ENCODE measurements at places on chromosomes 1 and 21.

GRCh38 chr1:226671277-226671676, 67.8 kb downstream of the ITPKB start:
- DNase-seq: no peak

- DNase-seq: no peak
Measured at GRCh38 chr1:245327360-245327759, 172.6 kb downstream of the KIF26B start.

- DNase-seq: no peak
Measured at GRCh38 chr1:32733582-32734321, 31.2 kb upstream of the SYNC start.

DNA sequence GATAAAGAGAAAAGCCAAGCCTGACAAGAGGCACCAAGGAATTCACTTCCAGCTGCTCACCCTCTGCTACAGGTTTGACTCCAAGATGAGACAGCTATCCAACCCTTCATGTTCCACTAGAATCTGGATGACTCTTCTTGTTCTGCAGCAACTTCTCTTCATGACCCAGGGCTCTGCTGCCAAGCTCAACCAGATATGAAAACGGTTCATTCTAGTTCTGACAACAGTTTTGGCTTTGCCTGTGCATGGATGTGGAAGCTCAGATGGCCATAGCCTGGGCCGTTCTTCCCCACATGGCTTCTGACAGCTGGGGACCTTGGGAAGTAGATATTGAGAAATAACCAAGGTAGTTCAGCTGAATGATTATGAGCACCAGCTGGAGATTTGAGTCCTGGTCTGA, 13.7 kb downstream of the PI4KB start:
- DNase-seq: no peak

DNA sequence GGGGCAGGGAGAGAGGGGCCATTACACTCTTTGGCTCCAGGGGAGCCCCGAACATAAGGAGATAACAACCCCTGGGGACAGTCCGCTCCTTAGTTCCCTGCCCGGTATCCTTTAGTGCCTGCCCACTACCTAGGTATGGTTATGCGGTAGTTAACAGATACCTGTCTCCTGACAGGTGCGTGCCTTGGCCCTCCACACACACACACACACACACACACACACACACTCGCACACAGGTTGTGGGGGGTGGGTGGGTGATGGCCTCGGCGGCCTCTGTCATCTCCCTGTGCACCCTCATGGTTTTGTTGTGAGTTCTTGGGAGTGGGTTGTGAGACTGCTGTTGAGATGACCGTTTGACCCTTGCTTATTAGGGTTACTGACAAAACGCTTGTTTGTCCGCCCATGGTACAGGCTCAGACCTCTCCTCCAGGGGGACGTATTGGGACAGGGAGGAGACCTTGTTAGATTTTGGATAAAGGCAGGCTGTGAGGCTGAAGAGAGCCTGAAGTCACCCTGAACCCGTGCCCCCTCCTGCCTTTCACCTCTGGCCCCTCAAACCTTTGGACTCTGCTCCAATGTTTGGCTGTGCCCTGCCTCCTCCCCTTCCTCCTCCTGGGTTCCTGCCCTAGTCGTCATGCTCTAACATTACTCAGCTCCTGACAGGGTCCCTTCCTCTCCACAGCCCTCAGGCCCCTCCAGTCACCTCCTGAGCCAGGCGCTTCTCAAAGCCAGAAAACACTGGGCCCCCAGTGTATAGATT, 979 bp downstream of the RASSF5 start:
- peak; percentile 37 for DNase-seq

GRCh38 chr1:12600880-12601633, 17.0 kb downstream of the DHRS3 start:
- peak; percentile 26 for DNase-seq

DNA sequence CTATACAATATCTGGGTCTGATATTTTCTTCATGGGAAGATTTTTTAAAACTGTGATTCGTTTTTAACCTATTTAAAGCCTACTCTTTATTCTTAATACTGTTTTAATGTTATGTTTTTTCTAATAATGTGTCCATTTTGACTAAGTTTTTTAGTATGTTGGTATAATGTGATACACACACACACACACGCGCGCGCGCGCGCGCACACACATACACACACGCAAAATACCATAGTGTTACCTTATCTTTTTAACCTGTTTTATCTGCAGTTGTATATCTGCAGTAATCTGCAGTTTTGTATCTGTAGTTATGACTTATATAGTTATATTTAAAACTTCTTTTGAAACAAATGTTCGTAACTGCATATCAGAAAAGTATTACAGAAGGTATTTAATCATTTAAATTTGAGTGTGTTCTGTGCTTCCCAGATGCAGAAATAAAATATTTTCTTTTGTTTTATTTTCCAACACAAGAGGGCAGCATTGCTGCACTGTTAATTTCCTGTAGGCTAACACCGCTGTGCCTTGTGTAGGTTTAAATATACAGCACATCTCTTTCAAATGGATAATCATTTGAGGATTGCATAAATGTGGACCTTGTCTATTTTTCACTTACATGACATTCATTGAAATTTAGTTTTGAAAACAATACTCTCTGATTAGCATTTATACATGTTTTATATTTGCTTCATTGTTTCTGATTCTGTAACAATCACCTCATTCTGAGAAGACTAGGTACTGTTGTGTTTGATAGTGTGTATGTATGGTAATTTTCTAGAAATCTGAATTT, 166.1 kb downstream of the PDE4B start:
- DNase-seq: peak; percentile 63

- no peak for DNase-seq
Measured at GRCh38 chr1:110216844-110217444, 6.8 kb downstream of the KCNC4 start.

GRCh38 chr21:46442938-46443337, 15.8 kb upstream of the DIP2A start:
- DNase-seq: no peak

- DNase-seq: peak; percentile 5
Measured at GRCh38 chr1:72324451-72324850, 42.1 kb upstream of the NEGR1 start.

GRCh38 chr1:158248771-158249170, 5.5 kb upstream of the CD1A start:
- DNase-seq: peak; percentile 80

DNA sequence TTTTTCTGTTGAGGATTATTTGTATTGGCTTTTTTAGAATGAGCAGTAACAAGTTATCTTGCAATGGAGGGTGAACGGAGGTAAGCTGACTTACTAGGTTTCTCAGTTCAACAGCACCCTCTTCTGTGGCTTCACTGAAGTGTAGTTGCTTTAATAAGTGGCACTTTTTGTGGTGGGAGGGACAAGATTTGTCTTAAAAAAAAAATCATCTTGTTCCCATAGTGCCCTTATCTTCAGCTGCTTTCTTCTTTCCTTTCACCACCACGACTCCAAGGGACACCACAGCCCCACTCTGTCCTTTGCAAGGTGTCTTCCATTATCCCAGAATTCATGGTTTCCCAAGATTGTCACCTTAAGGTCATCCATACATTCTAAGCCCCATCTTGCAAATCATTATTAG, 92.9 kb downstream of the PIGK start:
- DNase-seq: peak; percentile 63

- no peak for DNase-seq
Measured at GRCh38 chr1:66360285-66360724, 173.6 kb upstream of the SGIP1 start.

GRCh38 chr1:107572674-107573211, 392.2 kb downstream of the VAV3 start:
- no peak for DNase-seq

GRCh38 chr1:51842261-51842660, 36.3 kb downstream of the NRDC start:
- no peak for DNase-seq

DNA sequence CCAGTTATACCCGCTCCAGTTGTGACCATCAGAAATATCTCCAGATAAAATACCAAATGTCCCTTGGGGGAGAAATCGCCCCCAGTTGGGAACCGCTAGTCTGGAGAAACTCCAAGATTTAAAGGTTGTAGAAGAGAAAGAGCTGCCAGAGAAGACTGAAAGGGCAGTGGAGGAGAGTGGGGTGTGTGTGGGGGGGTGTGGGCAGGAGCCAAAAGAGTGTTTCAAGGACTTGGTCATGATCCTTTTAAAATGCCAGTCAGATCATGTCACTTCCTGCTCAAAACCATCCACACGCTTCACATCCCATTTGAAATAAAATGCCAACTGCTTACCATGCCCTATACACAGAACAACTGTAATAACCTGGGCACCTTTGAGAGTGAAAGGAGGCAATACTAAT, 3.4 kb upstream of the HEYL start:
- DNase-seq: no peak

DNA sequence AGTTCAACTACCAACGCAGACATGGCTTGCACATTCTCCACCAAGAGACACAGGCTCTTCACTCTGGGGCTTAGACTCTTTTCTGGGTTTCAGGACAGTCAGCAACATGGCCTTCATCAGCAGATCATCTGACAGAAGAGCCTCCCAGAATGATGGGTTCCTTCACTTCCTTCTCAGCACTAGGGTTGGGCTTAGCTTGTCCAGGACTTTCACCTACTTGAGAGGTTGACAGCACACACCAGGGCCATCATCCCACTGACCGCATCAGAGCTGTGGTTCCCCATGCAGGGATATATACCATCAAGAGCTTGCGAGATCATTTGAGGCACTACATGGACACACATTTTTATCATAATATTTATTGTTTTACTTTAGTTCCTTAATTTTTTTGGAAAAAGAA, 10.4 kb upstream of the NCF2 start:
- peak; percentile 63 for DNase-seq

DNA sequence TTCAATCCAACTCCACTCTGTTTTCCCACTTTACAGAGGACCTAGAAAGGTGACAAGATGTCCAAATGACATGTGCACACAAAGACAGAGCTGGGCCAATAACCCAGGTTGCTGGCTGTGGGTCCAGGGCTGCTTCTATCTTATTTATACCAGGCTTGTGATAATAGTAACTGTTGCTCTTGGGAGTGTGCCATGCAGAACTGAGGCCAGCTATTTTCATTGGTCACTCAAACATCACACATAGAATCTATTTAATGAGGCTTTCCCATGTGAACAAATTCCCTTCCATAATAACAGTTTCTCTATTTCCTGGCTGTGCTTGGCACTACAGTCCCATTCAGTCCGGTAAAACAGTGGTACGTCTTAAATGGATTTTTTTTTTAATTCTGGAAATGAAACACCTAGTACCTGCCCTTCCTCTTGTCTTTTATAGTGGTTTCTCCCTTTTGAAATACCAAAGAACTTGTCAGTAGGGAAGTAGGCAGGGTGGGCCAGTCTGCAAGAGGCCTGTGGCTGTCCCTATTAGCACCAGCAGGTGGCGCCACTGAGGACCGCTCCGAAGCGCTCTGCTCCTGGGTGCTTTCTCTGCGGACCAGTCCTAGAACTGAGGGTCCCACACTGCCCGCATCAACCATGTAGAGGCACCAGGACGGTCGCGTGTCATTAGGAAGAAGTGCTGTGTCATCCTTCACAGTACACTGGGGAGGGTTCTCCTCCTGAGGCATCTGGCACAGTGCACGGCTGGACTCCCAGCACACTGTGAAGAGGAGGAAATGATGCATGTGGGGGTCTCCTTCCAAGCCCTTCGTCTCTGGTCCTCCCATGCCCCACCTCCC, 52.1 kb downstream of the GPR161 start:
- DNase-seq: peak; percentile 74

- DNase-seq: peak; percentile 4
Measured at GRCh38 chr1:150696162-150696561, 792 bp downstream of the GOLPH3L start.

- DNase-seq: no peak
Measured at GRCh38 chr1:55749975-55750627, 534.9 kb upstream of the USP24 start.

DNA sequence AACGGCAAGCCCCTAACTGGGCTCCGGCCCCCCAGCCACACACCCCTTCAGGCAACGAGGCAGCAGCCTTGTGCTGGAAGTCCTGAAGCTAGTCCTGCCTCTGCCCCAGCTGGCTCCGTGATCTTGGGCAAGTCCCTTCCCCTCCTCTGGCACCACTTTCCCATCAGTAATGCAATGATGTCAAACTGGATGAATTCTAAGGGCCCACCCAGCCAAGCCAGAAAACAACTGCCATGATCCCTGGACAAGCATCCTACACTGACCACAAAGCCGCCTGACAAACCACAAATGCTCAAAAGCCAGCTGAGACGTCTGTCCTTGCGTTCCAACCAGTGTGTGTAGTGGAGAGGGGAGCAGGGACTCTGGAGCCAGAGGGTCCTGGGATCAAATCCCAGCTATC, 26.8 kb downstream of the IFFO2 start:
- no peak for DNase-seq

DNA sequence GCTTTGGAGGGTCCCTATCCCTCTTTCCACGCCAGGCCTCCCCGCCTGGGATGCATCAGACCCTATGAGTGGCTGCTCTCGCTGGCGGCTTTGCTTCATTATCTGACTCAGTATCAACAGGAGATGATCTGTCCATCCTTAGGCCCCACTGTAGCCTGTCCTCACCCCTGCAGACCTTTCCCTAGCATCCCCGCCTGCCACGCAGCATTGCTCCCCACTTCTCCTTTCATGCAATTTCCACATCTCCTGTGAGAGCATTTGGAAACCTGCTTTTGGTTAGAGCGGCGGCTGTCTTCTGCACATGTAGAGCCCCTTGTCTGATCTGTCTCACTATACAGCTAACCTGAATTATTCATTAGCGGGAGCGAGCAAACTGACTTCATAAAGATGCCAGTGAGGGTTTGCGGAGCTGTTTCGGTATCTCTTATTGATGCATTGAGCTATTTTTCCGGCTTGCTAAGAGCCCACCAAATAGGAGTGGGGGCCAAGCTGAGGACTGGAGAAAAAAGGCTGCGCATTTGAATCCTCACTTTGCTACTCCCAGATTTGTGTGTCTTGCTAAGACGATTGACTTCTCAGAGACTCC, 40.0 kb upstream of the ATP2B4 start:
- peak; percentile 22 for DNase-seq

DNA sequence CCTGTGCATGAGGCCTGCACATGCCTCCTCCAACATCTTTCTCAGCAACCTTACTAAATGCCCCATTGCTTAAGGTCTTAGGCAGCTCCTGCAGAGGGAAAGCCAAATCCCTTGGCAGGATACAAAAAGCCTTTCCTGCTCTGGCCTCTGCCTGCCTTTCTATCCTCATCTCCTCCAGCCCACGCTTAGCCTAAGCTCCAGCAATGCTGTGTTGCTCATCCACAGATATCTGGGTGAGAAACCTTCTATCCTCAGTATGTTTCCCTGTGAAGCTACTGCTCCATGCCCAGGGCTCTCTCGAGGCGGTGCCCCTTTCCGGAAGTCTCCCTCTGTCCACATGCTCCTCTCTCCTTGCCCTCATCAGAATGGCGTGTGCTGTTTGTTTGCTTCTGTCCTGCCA, 37.0 kb upstream of the CCSAP start:
- no peak for DNase-seq

- no peak for DNase-seq
Measured at GRCh38 chr1:160963521-160963920, 8.9 kb upstream of the ITLN2 start.

GRCh38 chr1:32197837-32198236, 2.6 kb upstream of the CCDC28B start:
- DNase-seq: no peak

- DNase-seq: no peak
Measured at GRCh38 chr1:88239205-88239604, 444.9 kb upstream of the PKN2 start.

- DNase-seq: no peak
Measured at GRCh38 chr1:51740652-51741051, 123.8 kb downstream of the OSBPL9 start.
